ENCODE measurements at places on chromosomes 11 and 22.
A peak's percentile ranks its signal among the peaks of the same experiment; 100 is the strongest.

DNA sequence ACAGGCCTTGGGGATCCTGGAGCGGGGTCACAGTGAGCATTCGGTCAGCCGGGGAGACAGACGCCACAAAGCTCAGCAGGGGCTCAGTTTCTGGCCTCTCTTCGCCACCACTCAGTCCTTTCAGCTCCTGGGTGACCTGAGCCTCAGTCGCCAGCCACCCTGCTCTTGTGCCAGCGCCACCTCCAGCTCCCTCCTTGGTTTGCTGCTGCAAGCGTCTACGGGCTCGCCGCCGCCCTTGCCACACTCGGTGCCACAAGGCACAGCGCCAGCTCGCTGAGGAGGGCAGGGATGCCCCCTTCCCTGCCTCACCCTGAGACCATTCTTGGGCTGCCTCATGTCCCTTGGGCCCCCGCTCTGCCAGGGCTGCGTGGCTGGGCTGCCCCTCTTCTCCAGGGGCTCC is 1.5 kb upstream of the EEF1G start:
- no peak for DNase-seq

DNA sequence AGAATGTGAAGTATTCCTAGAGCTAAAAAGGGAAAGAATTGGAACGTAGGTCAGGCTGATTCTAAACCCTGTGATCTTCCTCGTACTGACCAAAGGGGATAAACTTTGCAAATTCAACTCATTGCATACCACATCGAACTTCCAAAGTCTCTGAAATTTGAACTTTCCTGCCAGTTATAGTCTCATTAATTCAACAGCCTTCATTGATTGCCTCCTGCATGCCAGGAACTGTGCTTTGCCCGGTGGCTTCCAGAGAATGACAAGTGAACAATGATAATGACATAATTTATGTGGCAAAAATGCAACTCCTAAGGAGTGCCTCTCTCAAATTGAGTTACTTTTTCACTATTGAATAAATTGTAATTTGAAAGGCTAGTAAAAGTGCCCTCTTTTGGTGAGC is 107.7 kb upstream of the LDLRAD3 start:
- no peak for DNase-seq

- no peak for DNase-seq
Measured at GRCh38 chr22:29231971-29232959, 26.6 kb downstream of the EMID1 start.

DNA sequence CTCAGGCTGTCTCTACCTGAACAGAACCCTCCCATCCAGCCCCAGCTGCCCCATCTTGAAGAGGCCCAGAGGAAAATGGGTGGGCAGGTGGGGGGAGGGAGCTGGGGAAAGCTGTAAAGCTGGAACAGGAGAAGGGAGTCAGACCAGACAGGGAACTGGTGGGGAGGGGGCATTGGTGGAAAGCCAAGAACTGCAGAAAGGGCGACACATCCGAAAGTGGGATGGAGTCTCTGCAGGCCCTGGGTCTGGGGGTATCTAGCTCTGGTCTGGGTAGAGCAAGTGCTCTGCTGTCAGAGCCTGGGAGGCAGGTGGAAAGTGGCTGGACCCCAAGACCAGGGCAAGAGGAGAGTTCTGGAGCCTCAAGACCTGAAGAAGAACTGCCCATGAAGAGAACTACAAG is 7.7 kb downstream of the TMPRSS13 start:
- peak; percentile 65 for DNase-seq

Measured in cardiac septum (tissue), 1 donor.